ENCODE measurements at places on chromosomes 6 and 20.

DNA sequence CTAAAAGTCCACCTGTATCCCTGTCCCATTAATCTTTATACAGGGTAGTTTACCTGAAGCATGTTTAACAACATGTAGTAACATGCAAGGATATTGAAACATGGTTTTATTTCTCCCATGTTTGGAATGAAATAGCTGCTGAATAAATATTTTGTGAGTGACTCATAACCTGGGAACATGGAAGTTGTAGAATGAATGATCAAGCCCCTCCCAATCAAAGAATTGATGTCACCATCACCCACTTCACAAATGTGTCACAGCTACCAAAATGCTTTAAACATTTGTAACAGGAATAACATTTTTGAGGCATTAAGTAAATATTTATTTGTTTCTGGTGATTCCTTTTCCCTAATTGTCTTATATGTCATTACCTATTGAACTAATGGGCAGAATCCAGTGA lies 58.9 kb upstream of the TNFAIP3 start:
- DNase-seq, result no peak

- DNase-seq, result no peak
Observed at GRCh38 chr20:44142413-44142812, 44.6 kb downstream of the JPH2 start.

- peak; percentile 47 for DNase-seq
Observed at GRCh38 chr6:42404484-42404883, 47.2 kb downstream of the TRERF1 start.

- no peak for DNase-seq
Observed at GRCh38 chr6:158387036-158387435, 74.8 kb downstream of the TULP4 start.

- no peak for DNase-seq
Observed at GRCh38 chr20:50014570-50015562, 32.1 kb downstream of the SNAI1 start.

DNA sequence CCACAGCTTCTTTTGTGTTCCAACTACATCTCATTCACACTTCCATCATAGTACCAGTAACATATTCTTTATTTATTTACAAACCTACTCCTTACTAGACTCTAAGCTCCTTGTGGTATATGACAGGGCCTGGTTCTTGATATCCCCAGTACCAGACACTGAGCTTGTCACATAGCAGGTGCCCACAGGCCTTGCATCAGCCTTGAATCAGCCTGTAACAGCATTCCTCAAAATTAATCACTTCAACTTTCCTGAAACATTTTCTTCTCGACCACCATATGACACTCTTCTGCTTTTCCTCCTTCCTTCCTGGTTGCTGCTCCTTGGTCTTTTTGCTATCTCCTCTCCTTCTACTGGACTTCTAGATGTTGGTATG lies 24.7 kb upstream of the SRPK1 start:
- DNase-seq, result no peak

GRCh38 chr6:47363736-47364135 lies 54.0 kb upstream of the TNFRSF21 start:
- DNase-seq, result no peak

DNA sequence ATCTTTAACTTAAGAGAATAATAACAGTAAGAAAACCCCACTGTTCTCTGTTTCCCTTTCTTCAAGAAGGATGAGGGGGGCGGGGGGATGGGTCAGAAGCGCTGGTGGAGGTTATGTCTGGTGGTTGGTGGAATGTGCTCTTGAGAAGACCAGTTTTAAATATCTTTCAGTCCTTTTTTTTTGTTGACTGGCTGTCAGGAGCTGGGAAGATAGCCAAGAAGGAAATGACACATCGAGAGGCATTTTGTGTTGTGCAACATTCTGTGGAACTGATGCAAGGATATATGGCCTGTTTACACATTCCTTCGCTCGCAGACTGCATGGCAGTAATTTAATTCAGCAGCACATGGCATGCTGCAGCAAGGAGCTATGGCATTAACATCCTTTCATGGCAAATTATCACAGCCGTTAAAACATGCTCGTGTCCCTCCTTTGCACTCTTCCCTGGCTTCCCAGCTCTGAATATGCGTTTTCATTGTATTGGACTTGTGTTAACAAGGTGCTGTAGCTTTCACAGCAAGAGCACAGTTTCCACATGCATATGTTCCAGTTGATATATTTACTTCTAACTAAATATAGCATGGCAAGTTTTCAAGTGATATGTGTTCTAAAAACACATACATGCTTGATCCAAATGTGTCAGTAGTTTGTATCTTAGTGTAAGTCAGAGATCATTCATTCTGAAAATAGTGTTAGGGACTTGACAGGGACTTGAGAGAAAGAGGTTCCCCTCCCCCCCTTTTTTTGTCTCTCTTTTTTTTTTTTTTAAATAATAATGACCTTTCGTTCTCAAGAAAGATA lies 68.2 kb upstream of the SUPT3H start:
- peak; percentile 99 for DNase-seq

DNA sequence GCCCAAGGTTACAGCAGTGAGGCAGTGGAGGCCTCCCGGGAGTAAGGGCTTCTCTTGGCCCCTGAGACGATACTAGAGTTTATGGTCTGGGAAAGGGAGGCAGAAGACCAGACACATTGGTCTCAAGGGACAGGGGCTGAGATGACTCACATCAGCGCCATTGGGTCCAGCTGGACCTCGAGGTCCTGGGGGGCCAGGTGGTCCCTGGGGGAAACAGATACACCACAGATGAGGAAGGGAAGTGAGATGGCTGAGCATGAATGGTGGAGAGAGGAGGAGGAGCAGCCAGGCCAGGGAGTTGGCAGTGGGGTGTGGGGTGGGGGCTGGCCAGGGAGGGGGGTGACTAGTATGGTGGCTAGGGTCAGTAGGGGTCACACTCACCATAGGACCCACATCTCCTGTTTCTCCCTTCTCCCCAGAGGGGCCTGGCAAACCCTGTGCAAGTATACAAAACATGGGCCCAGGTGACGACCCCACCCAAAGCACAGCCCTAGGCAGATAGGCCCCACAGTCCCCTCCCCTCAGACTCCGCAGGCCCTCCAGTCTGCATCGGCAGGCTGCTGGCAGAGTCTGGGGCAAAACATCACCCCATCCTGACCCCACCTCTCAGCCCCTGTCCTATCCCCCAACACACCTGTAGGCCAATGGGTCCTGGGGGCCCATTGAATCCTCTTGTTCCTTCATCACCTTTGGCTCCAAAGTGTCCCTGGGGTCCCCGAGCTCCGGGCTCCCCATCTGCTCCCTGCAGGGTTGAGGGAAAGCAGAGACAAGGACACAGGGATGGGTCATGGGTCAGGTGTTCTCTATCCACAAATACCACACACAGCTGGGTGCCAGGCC lies 21.9 kb downstream of the COL11A2 start:
- DNase-seq, result no peak

DNA sequence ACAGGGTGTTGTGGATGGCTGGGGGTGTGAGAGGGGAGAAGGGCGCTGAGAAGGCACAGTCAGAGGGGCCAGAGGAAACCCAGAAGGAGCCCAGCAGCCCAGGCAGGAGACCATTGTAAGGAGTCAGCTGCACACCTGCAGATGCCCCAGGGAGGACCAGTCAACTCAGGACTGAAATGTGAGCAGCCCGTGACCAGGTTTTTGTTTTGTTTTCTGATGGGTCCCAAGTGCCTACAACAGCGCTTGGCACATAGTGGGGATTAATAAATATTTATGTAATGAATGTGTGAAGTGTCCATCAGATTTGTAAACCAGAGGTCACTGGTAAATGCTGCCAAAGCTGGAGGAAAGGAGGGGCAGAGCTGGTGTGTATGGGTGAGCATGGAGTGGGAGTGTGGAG lies 30.2 kb downstream of the TRAM2 start:
- DNase-seq, result no peak

- no peak for DNase-seq
Observed at GRCh38 chr6:3531481-3531880, 74.6 kb upstream of the SLC22A23 start.

DNA sequence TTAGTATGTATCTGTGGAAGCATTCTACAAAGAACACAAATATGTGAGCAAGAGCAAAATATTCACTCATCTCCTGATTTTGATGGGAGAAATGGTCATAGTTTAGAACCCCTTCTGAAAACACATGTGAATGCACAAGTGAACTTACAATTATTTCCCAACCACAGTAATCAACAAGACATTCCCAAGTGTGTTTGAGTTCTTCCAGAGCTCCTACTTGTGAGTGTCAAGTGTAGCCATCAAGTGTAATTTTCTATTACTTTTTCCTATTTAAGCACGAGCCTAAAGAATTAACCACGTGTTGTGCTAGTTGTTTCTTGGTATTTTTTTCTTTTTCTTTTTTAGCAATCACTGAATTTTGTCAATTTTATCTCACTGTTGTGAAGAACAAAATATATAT lies 402.3 kb downstream of the NKAIN2 start:
- no peak for DNase-seq

GRCh38 chr20:62059401-62059800 lies 6.3 kb downstream of the TAF4 start:
- DNase-seq, result no peak

- DNase-seq, result no peak
Observed at GRCh38 chr20:25548613-25549086, 36.7 kb downstream of the NINL start.

- DNase-seq, result peak; percentile 43
Observed at GRCh38 chr6:54595844-54596243, 250.7 kb upstream of the FAM83B start.

DNA sequence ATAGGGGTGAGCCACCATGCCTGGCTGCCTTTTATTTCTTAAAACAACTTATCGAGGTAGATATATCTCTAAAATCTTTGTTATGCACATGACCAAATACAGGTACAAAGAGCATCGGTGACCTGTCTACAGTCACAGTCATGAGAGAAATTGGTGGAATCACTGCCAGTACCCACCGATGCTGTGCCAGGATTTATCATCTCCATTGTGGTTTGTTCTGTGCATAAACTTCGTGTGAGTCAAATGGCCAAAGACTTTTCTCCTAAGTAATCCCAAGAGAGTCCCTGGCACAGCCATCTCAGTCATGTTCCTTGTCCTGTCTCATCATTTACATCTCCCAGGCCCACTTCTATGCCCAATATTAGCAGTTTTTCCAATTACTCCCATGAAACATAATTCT lies 9.0 kb downstream of the GSTA3 start:
- DNase-seq, result no peak

DNA sequence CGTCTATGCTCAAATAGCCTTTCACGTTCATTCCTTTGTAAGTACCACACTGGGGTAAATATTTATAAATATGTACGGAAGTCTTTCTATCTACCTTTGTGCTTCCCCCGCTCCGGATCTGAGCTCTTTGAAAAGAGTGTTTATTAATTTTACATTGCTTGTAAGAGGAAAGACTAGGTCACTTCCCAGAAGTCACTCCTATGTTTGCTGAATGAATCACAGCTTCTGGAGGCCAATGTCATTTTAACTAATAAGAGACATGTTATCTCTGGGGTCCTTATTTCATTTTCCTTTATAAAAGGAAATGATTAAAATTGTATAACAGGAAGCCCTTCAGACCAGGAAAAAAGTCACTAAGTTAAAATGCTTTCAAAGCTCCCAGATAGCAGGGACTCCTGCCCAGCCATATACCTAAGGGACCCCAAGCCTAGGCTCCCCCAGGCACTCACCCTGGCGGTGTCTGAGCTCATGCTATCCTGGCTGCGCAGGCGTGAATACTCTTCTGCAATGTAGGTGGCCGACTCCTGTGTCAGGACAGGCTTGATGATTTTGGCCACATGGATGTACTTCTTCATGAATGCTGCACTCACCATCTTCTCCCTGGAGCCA lies 12.6 kb downstream of the MCM3 start:
- DNase-seq, result no peak

DNA sequence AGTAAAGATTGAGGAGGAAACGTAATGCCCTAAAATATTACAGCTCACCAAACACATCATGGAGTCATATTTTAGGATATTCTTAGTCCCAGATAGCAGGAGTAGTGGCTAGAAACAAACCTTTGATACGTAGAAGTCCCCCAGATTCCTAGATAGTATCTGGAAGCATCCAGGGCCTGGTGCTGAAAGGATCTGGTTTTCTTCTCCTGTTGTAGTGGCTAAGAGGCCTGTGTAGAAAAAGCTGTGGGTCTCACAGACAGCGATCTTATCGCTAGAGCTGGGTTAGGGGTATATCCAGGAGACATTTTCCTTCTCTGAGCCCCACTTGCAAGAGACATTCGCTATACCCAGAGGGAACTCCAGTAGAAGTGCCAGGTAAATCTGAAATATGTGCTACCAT lies 139.9 kb downstream of the KCNQ5 start:
- no peak for DNase-seq

DNA sequence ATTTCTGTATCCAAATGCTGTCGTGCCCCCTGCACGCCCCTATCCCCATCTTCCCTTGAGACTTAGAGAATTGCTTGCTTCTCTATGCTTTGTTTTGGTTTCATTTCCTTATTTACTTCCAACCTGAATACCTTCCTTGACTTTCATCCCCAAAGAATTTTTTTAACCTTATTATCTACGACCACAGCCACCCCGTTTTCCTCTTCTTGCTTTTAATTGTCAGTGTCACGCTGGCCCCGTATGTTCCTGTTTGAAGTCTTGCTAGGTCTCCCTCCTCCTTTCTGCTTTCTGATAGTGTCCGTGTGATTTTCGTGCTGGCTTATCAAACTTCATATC lies 40.1 kb downstream of the RNF217 start:
- DNase-seq, result no peak

DNA sequence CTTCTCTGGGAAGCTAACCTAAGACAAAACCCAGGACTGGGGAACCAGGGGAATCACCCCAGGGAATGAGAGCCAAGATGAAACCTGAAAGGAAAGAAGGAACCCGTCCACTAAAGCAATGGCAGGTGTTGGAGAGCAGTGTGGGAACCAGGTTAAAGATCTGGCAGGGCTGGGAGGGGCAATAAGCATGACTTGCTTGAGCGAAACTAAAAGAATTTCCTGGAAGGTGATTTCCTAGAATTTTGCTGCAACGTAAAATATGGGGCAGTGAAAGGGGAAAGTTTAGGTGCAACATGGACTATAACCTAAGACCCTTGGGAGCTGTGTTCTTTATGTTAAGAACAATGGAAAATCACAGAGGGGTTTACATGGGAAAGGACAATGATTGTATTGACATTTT lies 126.2 kb upstream of the SSTR4 start:
- no peak for DNase-seq

DNA sequence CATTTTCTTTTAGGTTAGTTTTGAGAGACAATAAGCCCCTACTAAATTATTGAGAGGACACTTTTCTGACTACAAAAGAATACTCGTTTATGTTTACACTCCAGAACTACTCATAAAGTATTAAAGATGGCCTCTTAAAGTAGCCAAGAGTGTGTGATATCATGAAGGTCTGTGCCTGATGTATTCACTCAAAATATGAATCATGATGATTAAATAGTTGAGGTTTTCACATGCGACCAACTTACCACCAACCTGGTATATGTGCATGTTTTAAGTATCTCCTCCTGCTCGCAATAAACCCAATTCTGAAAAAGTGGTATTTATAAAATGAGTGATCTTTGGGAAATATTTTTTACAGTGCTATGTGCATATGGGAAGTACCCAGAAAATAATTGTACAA lies 43.9 kb downstream of the IL20RA start:
- no peak for DNase-seq

- DNase-seq, result no peak
Observed at GRCh38 chr6:34423254-34423653, 2.6 kb downstream of the RPS10 start.

GRCh38 chr6:2196079-2196679 lies 49.2 kb downstream of the GMDS start:
- DNase-seq, result peak; percentile 47
